ENCODE measurements at places on chromosomes 11 and 22.

GRCh38 chr11:71366076-71366475, 82.1 kb downstream of the DHCR7 start:
- no peak for DNase-seq

- no peak for DNase-seq
Measured at GRCh38 chr11:33419924-33420323, 162.7 kb downstream of the HIPK3 start.

DNA sequence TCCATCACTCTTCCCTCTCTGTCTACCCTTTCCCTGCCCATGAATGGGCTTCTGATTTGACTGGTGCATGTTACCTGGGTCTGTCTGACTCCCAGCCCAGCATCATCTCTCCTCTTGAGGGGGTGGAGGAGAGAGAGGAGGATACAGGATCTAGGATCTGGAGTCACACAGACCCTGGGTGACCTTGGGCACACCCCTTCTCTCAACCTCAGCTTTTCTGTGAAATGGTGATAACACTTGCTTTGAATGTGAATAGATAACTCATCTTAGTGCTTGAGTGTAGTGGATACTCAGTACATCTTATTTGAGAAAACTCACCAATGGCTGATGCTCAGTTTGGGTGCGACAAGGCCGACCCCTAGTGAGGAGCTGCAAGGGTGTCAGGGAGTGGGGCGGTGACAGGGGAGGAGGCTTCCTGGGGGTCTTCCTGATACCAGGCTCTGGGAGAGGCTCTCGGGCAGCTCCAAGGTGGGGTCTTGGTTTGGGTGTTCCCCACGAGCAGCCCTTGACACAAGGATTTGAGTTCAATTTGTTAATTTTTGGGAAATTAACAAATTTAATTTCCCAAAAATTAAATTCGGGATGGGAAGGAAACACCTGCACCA, 9.0 kb downstream of the INCENP start:
- no peak for DNase-seq

GRCh38 chr22:28600546-28601143, 79.0 kb downstream of the TTC28 start:
- DNase-seq = no peak

DNA sequence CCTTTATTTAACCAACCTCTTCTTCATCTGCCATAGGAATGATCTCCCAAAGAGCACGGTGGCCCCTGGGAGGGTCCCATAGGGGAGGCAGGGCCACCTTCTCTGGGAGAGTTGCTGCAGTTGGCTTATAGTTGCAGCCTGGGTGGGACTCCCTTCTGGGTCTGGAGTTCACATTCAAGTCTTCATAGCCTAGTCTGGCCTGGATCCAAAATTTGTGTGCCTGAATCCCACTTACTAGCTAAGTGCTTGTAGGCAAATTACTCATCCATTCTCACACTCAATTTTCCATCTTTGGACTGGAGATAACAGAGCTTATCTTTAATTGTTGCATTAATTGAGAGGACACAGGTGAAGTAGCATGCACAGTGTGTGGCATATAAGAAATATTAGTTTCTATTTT, 163.6 kb downstream of the GRIK4 start:
- no peak for DNase-seq

DNA sequence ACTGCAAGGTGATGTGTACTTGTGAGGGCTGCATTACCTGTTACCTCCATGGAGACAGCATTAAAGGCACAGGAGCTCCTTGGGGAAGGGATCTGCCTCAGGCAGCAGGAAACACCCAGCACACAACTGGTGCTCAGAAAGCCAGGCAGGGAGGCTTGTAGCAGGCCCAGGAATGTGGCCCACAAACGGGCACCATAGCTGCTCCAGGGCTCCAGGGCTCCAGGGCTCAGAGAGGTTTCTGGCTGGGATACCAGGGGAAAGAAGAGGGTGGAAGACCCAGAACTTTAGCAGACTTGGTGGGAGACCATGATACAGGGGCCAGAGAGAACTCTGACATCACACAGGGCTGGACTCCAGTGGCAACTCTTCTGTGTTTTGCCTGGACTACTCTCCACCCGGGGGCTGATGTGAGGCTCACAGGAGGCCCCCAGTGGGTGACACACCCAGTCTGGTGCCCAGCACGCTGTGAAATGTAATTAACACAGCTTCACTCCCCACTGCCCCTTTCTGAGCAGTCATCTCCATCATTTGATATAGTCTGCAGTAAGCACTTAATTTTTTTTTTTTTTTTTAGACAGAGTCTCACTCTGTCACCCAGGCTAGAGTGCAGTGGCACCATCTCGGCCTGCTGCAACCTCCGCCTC, 14.7 kb upstream of the SULT4A1 start:
- DNase-seq = no peak

- DNase-seq = no peak
Measured at GRCh38 chr11:121566279-121567168, 113.8 kb upstream of the SORL1-AS1 start.

DNA sequence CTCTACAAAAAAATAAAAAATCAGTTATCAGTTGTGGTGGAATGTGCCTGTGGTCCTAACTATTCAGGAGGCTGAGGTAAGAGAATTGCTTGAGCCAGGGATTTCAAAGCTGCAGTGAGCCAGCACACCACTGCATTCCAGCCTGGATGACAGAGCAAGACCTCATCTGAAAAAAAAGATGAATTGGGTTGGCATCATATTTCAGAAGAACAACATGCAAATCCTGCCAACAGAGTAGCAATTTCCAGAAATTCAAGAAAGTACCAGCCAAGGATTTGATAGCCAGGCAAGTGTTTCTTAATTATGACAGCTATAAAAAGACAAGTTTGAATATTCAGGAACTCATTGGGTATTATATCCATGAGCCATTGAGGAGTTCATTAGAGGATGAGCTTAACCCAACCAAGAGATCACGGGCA, 75.2 kb downstream of the USP47 start:
- no peak for DNase-seq

GRCh38 chr22:36471341-36471821, 10.1 kb downstream of the TXN2 start:
- DNase-seq = no peak

GRCh38 chr11:13091373-13091772, 82.3 kb downstream of the RASSF10 start:
- DNase-seq = no peak

DNA sequence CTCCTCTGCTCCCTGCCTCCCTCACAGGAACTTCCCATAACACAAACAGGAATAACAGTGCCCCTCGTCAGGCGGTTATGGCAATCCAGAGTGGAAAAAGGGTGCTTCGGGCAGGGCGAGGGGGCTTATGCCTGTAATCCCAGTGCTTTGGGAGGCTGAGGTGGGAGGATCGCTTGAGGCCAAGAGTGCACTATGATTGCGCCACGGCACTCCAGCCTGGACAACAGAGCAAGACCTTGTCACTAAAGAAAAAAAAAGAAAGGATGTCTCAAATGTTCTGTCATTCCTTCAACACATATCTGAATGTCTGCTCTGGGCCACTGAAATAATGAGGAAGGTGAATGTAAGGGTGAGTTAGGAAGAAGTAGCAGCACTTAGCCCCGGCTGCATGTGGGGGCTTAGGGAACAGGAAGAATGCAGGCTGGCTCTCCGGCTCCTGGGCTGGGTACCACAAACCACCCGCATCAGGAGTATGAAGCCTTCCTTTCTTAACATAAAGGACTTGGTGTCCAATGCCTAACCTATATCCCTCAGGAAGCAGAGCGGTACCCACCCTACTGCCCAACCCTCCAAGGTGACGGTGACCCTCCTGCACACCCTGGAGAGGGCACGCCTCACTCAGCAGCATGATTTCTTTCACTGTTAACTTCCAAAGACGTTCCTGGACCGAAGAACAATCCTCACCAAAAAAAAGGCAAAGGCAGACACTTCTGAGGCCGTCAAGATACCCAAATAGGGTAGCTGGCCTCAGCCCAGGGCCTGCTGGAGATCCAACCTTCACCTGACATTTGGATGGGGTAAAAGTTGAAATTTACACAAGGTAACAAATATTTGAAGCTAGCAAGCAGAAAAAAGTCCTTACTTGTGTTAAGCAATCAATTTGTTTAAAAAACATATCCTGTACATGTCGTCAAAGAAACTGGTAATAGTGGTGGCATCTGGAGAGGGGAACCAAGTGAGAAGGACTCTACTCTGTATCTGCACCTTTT, 3.8 kb downstream of the CPT1A start:
- DNase-seq = no peak

DNA sequence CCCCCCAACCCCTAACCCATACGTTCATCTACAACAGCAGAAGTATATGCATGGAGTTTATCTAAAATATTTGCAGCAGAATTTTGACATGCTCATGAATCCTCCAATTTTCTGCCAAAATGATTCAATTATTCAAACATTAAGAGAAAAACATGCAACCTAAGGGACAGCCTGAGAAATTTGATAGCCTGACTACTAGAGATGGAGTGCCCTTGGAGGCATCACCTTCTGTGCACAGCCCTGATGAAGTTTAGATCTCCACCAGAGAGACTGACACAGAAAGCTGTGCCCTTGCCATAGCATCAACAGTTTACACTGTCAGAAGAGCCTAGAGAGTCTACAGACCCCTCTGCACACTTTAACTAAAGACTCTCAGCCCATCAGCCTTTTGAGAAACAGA, 217.7 kb downstream of the LUZP2 start:
- no peak for DNase-seq

- no peak for DNase-seq
Measured at GRCh38 chr11:96213500-96213899, 129.5 kb downstream of the MAML2 start.

DNA sequence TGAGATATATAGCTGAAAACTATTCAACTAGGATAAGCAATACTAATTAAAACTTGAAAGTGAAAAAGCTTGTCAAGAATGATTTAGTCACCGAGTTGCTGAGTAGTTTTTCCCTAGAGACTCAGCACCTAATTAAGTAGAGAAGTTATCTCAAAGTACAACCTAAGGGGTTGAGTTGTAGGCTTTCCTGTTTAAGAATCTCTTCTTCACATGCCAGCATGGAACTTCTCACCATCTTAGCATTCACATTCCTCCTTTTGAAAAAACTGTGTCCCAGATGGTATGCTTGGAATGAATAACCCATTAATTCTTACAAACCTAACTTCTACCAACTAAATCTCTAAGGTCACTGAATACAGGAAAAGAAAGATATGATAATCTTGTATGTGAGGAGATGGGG, 303.3 kb upstream of the ZC3H12C start:
- DNase-seq = no peak

- peak; percentile 68 for DNase-seq
Measured at GRCh38 chr11:12411806-12412727, 34.7 kb downstream of the PARVA start.

- DNase-seq = no peak
Measured at GRCh38 chr22:27756212-27756660, 45.3 kb downstream of the MN1 start.

DNA sequence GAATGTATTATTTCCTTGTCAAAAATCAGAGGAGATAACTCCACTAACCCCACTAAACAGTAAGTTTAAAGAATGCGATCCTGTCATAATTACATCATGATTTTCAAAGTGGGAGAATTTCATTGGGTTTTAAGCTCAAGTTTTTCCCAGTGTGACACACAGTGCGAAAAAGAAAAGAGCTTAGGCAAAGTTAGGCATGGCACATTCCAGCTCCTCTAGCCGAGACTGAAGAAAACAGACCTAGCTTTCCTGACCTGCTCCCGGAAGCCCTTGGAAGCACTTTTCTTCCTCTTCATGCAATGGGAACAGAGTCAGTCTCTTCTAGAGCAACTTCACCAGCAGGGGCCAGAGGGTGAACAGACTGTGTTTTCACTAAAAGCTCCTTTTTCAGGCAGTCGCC, 76.6 kb upstream of the AKIP1 start:
- no peak for DNase-seq

DNA sequence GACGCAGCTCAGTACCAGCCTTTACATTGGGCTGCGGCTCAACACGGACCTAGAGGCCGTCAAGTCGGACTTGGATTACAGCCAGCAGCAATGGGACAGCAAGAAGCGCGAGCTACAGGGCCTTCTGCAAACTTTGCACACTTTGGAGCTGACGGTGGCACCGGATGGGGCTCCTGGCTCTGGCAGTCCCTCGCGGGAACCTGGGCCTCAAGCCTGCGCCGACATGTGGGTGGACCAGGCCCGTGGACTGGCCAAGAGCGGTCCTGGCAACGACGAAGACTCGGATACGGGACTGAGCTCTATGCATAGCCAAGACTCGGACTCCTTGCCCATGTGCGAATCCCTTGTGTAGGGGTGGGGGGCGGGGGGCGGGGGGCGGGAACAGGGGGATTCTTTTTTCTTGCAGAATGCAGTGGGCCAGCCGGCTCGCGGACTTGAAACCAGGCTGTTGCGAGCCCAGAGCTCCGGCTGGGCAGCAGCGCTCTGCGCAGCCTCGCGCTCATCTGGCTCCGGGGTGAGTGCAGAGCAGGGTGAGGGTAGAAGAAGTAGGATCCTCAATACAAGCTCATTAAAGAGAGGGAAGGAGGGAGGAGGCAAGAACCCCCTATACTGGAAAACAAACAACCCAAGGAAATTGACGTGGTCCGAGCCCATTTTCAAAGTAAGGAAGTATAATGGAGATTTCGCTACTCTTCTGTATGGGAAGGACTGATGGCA, 1.8 kb downstream of the RASSF10 start:
- no peak for DNase-seq

DNA sequence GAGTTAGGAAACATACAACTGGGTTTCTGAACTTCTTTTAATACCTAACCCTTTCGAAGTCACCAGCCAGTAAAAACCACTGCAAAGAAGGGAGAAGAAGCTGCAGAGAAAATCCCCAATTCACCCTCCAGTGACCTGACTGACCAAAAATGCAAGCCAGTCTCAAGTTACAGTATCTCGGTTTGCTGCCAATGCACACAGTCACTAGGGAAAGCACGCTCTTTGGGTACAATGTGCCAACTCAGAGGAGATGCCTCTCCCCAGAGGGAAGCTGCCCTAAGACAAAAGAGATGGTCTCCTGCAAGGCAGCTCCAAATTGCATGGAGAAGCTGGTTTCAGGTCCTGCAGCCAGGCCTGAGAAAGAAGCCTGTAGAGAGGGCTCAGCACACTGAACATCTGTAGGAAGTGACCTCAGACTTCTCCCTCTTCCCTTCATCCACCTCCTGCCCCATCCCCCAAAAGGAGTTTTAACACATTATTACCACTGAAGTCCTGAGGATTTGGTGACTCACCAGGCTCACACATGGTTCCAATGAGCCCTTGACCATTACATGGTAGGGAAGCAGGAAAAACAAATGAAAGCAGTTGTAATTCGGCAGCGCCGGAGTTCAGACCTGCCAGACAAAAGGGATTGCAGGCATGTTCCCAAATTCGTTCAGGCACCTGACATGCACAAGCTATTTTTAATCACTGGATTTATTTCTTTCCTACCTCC, 90.1 kb downstream of the ETS1 start:
- DNase-seq = no peak

GRCh38 chr22:31734512-31734911, 15.4 kb downstream of the PRR14L start:
- no peak for DNase-seq

DNA sequence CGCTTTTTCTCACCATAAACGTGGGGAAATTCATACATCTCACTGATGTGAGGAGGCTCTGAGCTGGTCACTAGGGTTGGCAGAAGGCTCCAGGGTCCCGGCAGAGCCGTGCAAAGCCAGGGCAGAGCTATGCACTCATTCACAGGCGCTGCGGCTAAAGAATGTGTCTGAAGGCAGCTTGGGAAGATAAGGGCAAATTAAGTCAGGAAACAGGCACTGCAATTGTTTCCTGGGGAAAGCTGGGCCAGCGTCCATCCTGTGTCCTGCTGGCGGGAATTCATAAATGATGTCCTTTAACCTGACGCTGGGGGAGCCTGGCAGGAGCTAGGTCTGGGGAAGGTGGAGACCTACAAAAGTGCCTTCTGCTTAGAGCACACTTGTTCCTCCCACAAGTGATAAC, 27.6 kb downstream of the PKNOX2 start:
- no peak for DNase-seq
